ENCODE measurements at places on chromosomes 5 and 9.

DNA sequence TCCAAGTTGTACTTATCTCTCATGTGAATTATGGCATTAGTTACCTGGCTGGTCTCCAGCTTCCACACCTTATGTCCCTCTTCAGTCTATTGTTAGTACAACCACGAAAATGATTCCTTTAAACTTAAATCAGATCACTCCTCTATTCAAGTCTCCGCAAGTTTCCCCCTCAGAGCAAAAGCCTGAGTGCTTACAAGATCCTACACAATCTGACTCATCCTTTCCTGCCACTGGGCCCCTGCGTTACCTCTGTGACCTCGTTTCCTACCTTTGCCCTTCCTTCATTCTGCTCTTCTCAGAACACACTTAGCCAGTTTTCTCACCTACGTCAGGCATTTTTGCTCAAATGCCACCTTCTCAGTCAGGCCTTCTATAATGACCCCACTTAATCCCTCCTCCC is 45.1 kb upstream of the GLIS3 start:
- no peaks in the 10 kb centered on the region for H3K36me3 ChIP-seq
- peaks cover 2% of the 10 kb centered on the region for H3K27me3 ChIP-seq
- DNase-seq: peak; percentile 10
- H3K4me1 ChIP-seq: peaks cover 16% of the 10 kb centered on the region
- H3K4me3 ChIP-seq: peak overlapping the region; percentile 23

DNA sequence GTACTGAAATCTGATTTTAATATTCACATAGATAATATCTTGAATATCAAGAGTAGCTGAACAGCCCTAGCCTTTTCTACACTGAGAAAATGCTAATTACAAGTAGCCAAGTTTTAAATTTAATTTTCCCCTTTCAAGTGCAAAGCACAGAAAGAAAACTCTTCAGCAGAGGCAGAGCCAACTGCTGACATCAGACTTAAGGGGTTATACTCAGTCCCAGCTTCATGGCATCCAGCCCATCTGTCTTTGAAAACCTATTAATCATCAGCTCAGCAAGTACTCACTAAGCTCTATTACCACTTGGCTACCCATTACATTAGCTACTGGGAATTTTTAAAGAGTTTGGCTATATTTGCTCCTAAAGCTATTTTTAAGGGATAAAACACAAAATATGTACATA is 220.5 kb downstream of the SLC12A2 start:
- no peaks in the 10 kb centered on the region for H3K36me3 ChIP-seq
- DNase-seq: no peak
- H3K4me1 ChIP-seq: no peaks in the 10 kb centered on the region
- no peak overlapping the region for H3K27ac ChIP-seq
- H3K4me3 ChIP-seq: no peak overlapping the region

DNA sequence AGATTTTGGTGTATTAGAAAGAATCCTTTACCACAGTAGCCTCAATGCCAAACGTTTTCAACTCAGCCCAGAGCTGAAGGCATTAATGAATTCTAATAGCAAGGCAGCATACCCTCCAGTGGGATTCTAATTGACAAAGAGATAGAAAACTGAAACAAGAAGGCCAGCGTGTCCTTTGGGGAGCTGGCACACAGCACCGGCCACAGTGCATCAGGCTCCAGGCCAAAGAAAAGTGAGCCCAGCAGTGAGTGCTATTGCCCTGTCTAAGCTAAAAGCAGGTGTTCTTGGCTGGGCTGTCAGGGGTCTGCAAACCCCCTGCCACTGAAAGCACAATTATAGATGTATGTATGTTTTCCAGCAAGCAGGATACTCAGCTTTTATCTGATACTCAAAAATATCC is 40.4 kb downstream of the PPIC start:
- H3K27ac ChIP-seq: no peak overlapping the region
- no peaks in the 10 kb centered on the region for H3K4me1 ChIP-seq
- H3K27me3 ChIP-seq: no peaks in the 10 kb centered on the region

GRCh38 chr9:114430457-114430856 is 42.7 kb upstream of the AKNA start:
- peaks cover 9% of the 10 kb centered on the region for H3K27me3 ChIP-seq
- no peak overlapping the region for H3K27ac ChIP-seq
- DNase-seq: no peak
- no peak overlapping the region for H3K4me3 ChIP-seq

DNA sequence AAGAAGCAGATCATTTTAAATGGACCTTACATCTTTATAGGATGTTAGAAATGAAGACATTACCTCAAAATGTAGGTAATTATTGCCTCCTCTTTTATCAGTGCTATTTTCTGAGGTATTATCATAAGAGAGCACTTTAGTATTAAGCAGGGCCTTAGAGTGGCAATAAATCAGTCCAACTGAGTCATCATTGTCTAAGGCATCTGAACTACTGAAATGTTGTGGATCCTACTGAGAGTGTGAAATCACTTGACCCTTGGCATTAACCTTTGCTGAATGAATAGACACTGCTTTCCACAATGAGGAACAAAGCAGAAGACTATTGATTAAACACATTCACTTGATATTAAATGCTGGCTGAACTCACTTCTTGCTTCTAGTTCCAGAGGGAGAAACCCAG is 224.6 kb upstream of the ARRDC3 start:
- no peak overlapping the region for H3K4me3 ChIP-seq
- no peak for DNase-seq
- H3K36me3 ChIP-seq: no peaks in the 10 kb centered on the region
- no peaks in the 10 kb centered on the region for H3K4me1 ChIP-seq
- peaks cover 2% of the 10 kb centered on the region for H3K27me3 ChIP-seq

DNA sequence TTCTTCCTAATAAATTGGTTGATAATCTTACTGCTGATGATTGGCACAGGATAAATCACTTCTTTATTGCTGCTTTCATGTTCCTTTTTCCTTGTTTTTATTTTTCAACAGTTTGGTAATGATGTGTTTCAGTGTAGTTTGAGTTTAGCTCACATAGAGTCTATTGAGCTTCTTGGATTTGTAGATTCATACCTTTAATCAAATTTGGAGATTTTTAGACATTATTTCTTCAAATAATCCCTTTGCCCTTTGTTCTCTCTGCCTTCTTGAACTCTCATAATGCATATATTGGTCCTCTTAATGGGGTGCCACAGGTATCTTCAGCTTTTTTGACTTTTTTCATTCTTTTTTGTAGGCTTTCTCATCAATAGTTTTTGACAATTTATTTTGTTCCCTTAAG is 275.3 kb downstream of the TLE4 start:
- peaks cover 1% of the 10 kb centered on the region for H3K27me3 ChIP-seq
- peaks cover 4% of the 10 kb centered on the region for H3K36me3 ChIP-seq
- no peak overlapping the region for H3K27ac ChIP-seq
- H3K4me1 ChIP-seq: no peaks in the 10 kb centered on the region
- no peak for DNase-seq

- no peak for DNase-seq
- H3K4me1 ChIP-seq: no peaks in the 10 kb centered on the region
- no peaks in the 10 kb centered on the region for H3K36me3 ChIP-seq
- H3K27me3 ChIP-seq: peaks cover 7% of the 10 kb centered on the region
- H3K4me3 ChIP-seq: no peak overlapping the region
- no peak overlapping the region for H3K27ac ChIP-seq
Observed at GRCh38 chr9:112925058-112925641, 34.5 kb upstream of the SLC46A2 start.

- H3K27ac ChIP-seq: peak overlapping the region; percentile 9
- H3K4me3 ChIP-seq: no peak overlapping the region
- peaks cover 35% of the 10 kb centered on the region for H3K4me1 ChIP-seq
- H3K27me3 ChIP-seq: no peaks in the 10 kb centered on the region
- H3K36me3 ChIP-seq: peaks cover 58% of the 10 kb centered on the region
Observed at GRCh38 chr5:143311955-143312354, 91.5 kb downstream of the NR3C1 start.

GRCh38 chr5:139207297-139208000 is 9.3 kb upstream of the SIL1 start:
- DNase-seq: no peak
- H3K27ac ChIP-seq: no peak overlapping the region
- no peak overlapping the region for H3K4me3 ChIP-seq
- H3K27me3 ChIP-seq: peaks cover 4% of the 10 kb centered on the region
- no peaks in the 10 kb centered on the region for H3K4me1 ChIP-seq
- H3K36me3 ChIP-seq: no peaks in the 10 kb centered on the region

GRCh38 chr5:40381676-40382363 is 297.9 kb upstream of the PTGER4 start:
- H3K36me3 ChIP-seq: peaks cover 21% of the 10 kb centered on the region
- no peak overlapping the region for H3K4me3 ChIP-seq

DNA sequence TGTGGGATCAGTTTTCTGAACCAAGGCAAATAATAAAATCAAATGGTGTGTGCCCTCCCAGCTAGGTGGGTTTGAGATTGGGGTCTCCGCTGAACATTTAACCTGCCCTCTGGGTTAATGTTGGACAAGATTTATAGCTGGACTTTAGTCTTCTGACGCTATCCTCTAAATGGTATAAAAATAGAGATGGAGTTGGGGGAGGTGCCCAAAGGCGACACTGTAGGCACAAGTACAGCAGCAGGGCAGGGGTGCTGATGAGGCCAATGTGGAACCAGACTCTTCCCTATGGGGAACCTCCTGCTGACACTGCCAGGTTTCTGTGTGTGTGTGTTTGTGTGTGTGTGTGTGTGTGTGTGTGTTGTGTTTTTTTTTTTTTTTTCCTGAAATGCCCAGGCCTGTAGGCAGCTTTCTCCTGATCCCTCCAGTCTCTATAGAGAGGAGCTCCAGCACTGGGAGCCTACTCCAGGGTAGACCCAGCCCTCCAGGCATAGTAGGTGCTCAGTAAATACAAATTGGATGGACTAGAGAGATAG is 37.9 kb downstream of the PCDH1 start:
- peaks cover 8% of the 10 kb centered on the region for H3K4me1 ChIP-seq
- H3K4me3 ChIP-seq: no peak overlapping the region
- no peak for DNase-seq
- peaks cover 20% of the 10 kb centered on the region for H3K27me3 ChIP-seq
- no peaks in the 10 kb centered on the region for H3K36me3 ChIP-seq
- no peak overlapping the region for H3K27ac ChIP-seq

- H3K4me1 ChIP-seq: no peaks in the 10 kb centered on the region
- no peaks in the 10 kb centered on the region for H3K36me3 ChIP-seq
- no peak overlapping the region for H3K27ac ChIP-seq
- no peak for DNase-seq
Observed at GRCh38 chr5:108711898-108712297, 35.8 kb upstream of the FER start.

DNA sequence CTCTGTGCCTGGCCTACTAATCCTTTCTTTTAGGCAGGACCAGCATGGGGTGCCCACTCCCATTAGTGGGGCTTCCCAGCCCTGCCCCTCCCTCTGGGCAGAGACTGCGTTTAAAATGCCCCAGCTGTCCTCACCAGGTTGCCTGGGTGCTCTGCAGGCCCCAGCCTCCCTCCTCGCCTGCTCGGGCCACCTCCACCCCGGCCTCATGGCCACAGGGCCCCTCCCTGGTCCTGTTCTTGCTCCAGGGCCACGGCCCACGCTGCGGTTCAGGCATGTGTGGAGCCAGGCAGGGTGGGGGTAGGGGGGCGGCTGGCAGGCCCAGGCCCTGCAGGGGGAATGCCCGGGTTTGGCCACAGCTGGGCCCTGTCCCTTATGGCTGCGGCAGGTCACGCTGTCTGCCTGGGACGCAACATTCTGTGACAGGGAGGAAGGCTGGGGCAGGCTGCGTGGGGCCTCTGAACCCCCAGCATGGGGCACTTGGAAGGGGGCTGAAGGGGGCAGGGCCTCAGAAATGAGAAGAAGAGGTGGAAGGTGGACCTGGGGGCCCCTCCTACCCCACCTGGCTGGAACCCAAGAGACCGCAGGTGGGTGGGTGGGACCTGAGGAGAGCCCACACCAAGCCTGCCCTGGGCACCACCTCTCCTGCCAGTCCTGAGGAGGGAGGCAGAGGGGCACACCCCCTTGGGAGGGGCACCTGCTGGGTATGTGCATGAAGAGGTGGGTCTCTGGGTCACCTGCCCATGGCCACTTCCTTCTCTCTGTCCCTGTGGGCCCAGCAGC is at the start of gene LCN12:
TSS of gene LCN12 (plus strand) at position 733 of the 780 bp plus-strand sequence. CDS start 55 bp downstream, outside the sequence.
- no peaks in the 10 kb centered on the region for H3K36me3 ChIP-seq
- no peaks in the 10 kb centered on the region for H3K4me1 ChIP-seq
- no peaks in the 10 kb centered on the region for H3K27me3 ChIP-seq
- no peak for DNase-seq
- H3K27ac ChIP-seq: no peak within 1 kb of the TSS

DNA sequence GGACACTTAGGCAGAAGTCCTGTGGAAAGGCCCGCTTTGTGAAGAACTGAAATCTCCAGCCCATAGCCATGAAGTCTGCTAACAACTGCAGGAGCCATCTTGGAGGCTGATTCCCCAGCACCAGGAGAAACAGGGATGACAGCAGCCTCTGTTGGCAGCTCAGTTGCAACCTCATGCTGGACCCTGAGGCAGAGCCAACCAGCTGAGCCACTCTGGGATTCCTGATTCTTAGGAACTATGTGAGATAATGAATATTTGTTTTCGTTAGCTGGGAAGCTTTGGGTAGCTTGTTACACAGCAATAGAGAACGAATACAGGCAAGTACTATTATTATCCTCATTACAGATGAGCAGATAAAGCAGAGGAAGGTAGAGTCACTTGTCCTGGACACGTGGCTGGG is 210.5 kb upstream of the ANKH start:
- no peak overlapping the region for H3K4me3 ChIP-seq
- H3K27me3 ChIP-seq: no peaks in the 10 kb centered on the region
- no peak overlapping the region for H3K27ac ChIP-seq
- no peaks in the 10 kb centered on the region for H3K4me1 ChIP-seq
- no peaks in the 10 kb centered on the region for H3K36me3 ChIP-seq

- no peak for DNase-seq
- H3K36me3 ChIP-seq: no peaks in the 10 kb centered on the region
- H3K27me3 ChIP-seq: peaks cover 7% of the 10 kb centered on the region
- H3K27ac ChIP-seq: no peak overlapping the region
- no peak overlapping the region for H3K4me3 ChIP-seq
Observed at GRCh38 chr9:14730461-14730898, 7.9 kb upstream of the CER1 start.

GRCh38 chr9:127444921-127445850 is 6.0 kb downstream of the RPL12 start:
- H3K36me3 ChIP-seq: peaks cover 90% of the 10 kb centered on the region
- H3K4me1 ChIP-seq: peaks cover 40% of the 10 kb centered on the region
- peak overlapping the region; percentile 11 for H3K27ac ChIP-seq
- DNase-seq: no peak
- peak overlapping the region; percentile 15 for H3K4me3 ChIP-seq
- H3K27me3 ChIP-seq: no peaks in the 10 kb centered on the region

- no peak overlapping the region for H3K4me3 ChIP-seq
- no peaks in the 10 kb centered on the region for H3K36me3 ChIP-seq
- no peak overlapping the region for H3K27ac ChIP-seq
Observed at GRCh38 chr9:111297066-111297824, 32.8 kb downstream of the OR2K2 start.

DNA sequence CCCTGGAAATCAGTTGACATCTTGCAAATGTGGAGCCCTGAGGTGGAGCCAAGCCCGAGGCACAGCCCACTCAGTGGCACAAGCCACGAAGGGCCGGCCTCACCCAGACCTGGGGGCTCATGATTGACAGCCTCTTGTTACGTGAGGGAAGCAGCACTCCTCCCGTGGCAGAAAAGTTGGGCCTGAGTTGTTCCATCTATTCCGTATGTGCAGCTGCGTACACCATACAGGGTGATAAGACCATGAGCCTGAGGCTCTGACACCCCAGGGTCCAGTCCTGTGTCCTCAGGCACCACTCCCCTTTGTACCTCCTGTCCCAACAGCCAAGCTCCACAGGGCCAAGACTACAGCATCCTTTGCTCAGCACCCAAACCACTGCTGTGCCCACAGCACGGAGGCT is 1.9 kb upstream of the ORM2 start:
- H3K27ac ChIP-seq: no peak overlapping the region
- H3K4me3 ChIP-seq: no peak overlapping the region
- H3K4me1 ChIP-seq: no peaks in the 10 kb centered on the region
- peaks cover 4% of the 10 kb centered on the region for H3K36me3 ChIP-seq
- DNase-seq: no peak

Measured in activated T-helper 1 cell treated with anti-CD3 and anti-CD28 coated beads, Interleukin-12 subunit alpha, Interleukin-12 subunit beta, Interleukin-2, Interleukin-4 antibody, amounts not matched to agents 30 ng/mL and 10 ng/mL and 1 ng/mL, durations not matched to agents 14 hours and 24 hours and 36 hours (primary cell).